CD4-positive, alpha-beta T cell treated with Interleukin-15 for 1 hour (primary cell): ENCODE measurements at places on chromosomes 4 and X.
A peak's percentile ranks its signal among the peaks of the same experiment; 100 is the strongest.

- DNase-seq = no peak
These were observed 28.0 kb upstream of the NSUN7 start for GRCh38 chr4:40721730-40722171.

GRCh38 chrX:66045894-66046293, 6.0 kb upstream of the VSIG4 start:
- DNase-seq = no peak

DNA sequence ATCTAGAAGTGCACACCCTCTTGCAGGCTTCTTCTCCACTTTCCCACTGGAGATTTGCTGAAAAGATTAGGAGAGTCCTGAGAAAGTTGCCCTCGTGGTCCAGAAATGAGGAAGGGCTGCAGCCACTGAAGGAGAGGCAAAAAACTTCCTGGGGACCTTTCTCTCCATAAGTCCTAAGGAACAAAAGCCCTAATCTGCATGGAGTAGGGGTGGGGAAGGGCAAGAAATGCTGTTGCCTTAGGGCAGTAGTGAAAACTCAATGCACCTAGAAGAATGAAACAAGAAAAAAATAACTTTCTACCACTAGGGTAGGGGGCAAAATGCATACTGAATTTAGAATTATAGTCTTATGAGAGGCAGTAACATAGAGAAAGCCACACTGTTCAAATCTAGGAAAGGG, 1408.8 kb downstream of the PCDH19 start:
- DNase-seq = no peak

DNA sequence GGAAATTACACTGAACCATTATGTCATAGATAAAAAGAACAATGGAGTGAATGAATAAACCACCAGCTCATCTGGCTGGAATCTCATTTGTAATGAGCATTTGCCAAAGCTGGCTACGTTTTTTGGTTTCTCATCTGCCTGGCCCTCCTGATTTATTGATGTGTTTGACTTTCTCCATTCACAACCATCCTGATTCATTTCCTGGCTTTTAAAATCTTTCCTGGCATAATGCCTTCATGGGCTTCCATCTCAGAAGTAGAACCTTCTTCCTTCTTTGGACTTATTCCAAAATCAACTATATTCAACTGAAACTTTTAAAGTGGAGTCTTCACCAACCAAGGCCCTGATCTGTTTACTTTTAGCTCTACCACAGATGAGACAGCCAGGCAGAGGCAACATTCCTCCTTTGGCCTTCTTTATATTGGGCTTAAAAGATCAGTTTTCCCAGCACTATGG, 36.0 kb upstream of the ARSJ start:
- no peak for DNase-seq

- no peak for DNase-seq
These were observed 96.5 kb downstream of the NPNT start for GRCh38 chr4:105991726-105992125.

- no peak for DNase-seq
These were observed 55.8 kb downstream of the FGF16 start for GRCh38 chrX:77502951-77503525.

DNA sequence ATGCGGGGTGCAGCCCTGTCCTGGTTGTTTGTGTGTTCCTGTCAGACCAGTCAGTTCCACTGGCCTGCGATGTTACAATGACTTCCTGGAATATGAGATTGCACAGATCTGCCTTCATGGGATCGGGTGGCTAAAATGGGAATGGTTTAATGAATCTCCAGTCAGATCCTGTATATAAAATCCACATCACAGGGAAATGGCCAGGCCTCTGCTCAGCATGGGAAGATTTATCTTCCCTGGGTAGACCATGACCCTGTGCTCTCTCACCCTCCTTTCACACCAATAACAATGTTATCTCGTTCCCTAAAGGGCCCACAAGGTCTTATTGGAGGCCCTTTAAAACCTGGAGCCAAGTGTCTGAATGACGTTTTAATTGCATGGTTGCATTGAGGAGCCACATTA, 307.4 kb downstream of the RAB28 start:
- DNase-seq = no peak

- DNase-seq = no peak
These were observed 245.2 kb upstream of the DIPK2B start for GRCh38 chrX:45445745-45446412.

- DNase-seq = no peak
These were observed 215.6 kb upstream of the GYPA start for GRCh38 chr4:144355811-144356757.

DNA sequence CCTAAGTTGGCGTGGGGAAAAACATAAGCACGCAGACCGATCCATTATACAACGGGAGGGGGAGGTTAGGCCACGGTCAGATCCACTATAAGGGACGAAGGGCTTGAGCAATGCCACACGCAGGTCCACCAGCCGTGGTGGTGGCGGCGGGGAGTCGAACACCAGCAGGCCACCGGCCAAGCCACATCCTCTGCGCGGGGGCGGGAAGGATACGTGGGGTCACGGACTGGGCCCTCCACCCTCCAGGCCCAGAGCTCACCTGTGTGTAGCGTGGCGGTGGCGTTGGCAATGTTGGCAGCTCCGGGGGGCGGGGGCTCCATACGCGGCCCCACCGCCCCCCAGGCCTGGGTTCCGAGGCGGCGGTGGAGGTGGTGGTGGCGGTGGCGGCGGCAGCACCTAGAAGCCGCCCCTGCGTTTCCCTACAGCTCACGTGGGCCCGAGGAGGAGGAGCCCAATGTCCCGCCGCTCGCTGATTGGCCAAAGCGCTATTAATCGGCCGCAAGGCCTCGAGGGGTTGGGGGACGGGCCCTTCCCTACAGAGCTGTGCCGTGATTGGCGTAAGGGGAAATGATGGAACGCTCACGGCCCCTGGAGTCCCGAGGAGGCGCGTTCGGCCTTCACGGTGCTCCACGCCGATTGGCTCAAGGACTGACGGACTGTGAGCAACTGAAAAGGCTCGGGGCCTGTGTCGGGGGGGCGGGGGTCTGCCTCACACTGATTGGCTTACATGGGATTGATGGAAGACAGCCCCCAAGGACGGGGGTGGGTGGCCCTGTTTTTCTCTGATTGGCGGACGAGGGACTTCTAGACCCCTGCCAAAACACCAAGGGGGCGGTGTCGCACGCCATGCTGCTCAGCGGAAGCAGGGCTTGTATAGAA, at the start of gene ELK1:
Gene ELK1, minus strand, starts transcription at position 400 of the 879 bp plus-strand sequence. CDS start 9,122 bp downstream, outside the sequence.
- peak; percentile 96 for DNase-seq

DNA sequence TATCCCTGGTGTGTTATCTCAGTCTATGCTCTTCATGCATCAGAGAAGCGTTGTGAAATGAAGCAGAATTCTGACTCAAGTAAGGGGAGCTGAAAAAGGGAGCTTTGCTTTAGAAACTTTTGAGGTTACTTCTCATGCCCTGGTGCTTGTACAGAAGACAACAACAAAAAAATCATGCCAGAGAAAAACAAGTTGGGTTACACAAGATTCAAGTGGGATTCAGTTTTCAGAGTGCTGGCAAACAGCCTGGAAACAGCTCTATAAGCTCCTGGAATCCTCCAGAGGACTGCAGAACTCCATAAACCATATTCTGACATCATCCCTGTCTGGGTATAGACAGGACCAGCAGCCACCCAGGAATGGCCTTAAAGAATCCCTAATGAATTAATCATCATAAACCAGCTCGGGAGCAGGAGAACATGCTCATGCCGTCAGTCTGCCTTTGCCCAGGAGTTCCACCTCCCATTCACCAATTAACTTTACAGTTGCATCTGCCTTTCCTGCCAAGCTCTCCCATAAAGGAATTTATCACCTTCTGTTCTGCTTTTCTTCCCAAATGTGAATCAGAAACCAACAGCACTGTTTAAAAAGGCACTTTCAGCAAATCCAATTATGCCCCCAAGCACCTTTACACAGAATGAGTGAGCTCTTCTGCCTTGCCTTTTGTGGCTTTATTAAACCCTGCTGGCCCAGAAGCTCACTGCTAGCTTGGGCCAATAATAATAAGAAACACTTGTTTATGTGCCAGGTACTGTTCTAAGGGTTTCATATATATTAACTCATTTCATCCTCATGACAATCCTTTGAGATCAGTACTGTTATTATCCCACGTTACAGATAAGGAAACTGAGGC, 54.5 kb upstream of the FBXW7 start:
- DNase-seq = no peak

DNA sequence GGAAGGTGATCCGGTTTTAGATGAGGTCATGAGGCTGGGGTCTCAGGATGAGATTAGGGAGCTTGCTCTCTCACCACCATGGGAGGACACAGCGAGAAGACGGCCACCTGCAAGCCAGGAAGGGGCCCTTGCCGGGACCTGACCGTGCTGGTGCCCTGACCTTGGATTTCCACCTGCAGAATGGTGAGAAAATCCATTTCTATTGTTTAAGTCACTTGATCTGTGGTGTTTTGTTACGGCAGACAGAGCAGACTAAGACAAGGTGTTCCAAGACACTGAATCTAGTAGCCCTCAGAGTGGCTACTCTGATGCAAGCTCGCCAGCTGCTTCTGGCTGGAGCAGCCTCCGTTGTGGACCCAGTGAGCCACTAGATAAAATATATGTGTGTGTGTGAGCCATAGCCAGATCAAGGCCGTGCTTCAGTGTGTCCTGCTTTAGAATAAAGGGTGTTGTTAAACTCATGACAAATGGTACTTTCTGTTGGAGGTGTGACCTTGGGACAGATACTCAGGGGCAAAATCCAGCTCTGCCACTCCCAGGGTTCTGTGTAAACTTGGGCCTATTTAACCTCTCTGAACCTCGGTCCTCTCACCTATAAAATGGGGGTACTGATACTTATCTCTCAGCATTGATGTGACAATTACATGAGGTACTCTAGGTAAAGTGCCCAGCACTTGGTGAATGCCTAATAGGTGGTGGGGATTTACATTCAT, 67.9 kb upstream of the STX18 start:
- DNase-seq = no peak

DNA sequence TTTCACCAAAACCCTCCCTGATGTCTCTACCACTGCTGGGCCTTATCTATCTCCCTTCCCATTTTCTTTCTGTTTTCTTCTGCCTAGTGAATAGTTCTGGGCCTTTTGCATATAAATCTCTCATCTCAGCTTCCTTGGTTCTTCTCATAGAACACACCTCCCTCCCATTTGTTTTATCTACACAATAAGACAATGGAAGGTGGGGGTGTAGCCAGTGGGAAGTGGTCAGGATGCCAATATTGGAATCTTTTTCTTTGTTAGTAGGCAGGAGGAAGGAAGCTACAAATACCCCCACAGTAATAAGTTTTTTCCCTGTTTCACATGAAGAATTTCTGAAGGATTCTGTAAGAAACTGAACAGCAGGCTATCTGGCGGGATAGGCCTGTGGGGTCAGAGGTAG, 30.9 kb upstream of the RHOH start:
- DNase-seq = no peak

GRCh38 chr4:26784207-26784865, 76.3 kb upstream of the STIM2 start:
- no peak for DNase-seq

GRCh38 chrX:34559325-34559724, 97.8 kb downstream of the TMEM47 start:
- no peak for DNase-seq

DNA sequence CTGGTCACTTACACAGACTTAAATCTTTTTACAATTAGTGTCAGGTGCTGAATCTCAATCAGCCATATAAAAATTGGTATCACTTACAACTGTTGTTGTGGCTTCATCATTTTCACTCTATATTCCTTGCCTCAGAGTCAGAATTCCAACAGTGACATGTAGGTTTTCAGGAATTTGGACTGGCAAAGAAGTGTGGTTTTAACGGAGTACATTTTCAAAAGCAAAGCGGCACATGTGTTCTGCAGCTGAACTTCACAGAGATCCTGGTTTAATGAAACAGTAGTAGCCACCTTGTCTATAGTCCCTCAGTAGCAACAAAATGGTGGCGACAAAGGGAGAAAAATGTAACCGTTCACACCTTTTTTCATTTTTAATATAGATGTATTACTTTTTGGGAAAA, 486.6 kb downstream of the FAT4 start:
- no peak for DNase-seq

DNA sequence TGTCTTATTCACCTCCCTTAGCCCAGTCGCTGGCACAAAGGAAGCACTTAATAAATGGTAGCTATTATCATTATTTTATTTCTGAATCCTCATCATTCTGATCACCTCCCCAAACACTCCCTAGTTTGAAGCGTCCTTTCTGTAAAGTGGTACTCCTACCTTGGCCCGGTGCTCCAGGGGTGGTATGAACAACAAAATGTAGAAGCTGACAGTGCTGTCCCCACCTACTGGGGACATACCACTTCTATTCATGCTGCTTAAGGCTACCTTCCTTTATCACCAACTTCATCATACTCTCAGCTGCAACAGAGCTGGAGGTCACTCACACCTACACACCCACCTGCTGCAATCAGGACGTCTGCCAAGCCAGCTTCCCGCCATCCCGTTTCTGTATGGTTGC, 40.8 kb upstream of the APLN start:
- DNase-seq = no peak

DNA sequence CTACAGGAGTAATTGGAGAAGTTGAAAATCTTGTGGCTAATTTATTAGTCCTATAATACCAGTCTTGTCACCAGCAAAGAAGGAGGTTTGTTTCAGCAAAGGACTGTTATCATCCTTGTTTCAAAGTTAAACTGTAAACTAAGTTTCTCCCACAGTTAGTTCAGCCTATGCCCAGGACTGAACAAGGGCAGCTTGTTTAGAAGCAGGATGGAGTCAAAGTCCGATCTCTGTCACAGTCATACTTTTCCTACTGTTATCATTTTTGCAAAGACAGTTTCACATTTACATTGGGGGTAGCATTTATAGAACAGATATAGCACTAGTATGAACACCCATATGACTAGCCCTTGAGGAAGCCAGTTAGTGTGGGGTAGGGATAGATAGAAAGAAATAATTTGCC, 46.4 kb downstream of the AKAP4 start:
- no peak for DNase-seq

DNA sequence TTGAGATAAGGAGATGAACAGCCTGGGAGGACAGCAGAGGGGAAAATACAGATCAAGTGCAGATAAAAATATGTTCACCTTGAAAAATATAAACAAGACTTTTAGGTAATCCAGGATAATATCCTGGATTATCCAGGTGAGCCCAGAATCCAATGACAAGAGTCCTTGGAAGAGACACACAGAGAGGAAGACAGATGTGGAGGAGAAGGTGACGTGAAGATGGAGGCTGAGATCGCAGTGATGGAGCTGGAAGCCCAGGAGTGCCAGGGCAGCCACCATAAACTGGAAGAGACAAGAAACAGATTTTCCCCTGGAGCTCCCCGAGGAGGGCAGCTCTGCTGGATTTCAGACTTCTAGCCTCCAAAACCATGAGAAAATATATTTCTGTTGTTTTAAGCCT, 230.7 kb downstream of the UNC5C start:
- DNase-seq = no peak

DNA sequence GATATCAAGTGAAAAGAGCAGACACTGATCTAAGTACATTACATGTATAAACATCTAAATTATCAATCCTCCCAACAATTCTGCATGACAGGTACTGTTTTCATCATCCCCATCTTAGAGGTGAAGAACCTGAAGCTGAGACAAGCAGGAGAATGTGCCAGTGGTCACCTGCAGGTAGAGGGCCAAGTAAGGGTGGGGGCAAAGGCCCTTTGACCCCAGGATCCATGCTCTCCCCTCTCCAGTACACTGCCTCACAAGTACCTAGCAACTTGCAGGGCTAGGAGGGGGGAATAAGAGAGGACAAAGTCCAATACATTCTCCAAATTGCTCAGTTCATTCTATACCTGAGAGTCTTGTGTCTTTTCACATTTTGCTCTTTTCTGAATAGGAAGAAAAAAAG, 8.3 kb upstream of the MAP7D2 start:
- no peak for DNase-seq

GRCh38 chr4:19776929-19777328, 474.8 kb upstream of the SLIT2 start:
- DNase-seq = no peak

- no peak for DNase-seq
These were observed at the start of gene ARSH for GRCh38 chrX:3006495-3006894. Gene ARSH, plus strand, starts transcription at chrX:3006546. Its CDS starts 67 bp downstream, at chrX:3006613.
